ENCODE measurements at places on chromosomes 16 and 17.

GRCh38 chr17:33491871-33492481 lies 198.9 kb upstream of the ASIC2 start:
- DNase-seq, result no peak

DNA sequence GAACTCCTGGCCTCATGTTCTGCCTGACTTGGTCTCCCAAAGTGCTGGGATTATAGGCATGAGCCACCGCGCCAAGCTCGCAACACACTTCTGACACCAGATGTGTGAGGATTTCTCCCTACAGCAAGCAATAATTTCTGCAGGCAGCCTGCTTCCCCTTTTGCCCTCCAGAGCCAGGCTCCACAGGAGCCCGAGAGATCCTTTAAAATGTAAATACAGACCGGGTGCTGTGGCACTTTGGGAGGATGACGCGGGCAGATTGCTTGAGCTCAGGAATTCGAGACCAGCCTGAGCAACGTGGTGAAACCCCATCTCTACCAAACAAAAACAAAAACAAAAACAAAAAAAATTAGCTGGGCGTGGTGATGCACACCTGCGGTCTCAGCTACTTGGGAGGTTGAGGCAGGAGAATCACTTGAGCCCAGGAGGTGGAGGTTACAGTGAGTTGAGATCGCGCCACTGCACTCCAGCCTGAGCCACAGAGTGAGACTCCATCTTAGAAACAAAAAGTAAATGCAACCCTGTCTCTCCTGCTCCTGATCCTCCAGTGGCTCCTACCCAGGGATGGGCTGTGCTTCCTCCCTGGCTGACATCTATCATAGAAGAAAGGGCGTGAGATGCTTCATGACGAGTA lies 14.7 kb downstream of the C16orf96 start:
- no peak for DNase-seq

- no peak for DNase-seq
Observed at GRCh38 chr17:57948555-57949420, 6.4 kb downstream of the CUEDC1 start.

DNA sequence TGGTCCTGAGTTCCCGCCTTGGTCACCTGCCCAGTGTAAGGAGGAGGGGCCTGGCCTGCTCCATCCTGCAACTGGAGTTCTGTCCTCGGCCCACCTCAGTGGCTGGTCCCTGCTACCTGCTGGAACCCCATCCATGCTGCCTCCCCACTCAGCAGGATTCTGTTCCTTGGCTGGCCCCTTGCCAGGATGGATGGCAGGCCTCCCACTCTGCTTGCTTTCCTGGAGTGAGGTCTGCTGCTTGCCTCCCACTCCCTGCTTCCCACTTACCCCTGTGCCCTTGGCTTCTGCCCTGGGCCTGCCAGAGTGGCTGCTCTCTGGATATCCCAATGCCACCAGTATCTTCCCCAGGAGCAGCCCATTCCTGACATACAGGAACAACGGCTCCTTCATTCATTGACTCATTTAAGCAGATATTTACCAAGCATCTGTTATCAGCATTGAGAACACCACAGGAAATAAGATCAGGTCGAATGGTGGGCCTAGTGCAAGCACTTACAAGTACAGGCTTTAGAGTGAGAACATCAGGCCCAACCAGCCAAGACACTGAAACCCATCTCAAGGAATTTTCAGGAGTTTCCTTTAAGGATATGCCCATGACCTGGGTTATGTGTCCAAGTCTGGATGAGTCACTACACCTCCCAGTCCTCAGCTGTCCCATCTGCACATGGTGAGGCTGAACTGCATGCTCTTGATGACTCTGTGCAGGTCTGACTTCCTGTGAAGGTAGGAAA lies 17.0 kb upstream of the RPRML start:
- DNase-seq, result no peak

DNA sequence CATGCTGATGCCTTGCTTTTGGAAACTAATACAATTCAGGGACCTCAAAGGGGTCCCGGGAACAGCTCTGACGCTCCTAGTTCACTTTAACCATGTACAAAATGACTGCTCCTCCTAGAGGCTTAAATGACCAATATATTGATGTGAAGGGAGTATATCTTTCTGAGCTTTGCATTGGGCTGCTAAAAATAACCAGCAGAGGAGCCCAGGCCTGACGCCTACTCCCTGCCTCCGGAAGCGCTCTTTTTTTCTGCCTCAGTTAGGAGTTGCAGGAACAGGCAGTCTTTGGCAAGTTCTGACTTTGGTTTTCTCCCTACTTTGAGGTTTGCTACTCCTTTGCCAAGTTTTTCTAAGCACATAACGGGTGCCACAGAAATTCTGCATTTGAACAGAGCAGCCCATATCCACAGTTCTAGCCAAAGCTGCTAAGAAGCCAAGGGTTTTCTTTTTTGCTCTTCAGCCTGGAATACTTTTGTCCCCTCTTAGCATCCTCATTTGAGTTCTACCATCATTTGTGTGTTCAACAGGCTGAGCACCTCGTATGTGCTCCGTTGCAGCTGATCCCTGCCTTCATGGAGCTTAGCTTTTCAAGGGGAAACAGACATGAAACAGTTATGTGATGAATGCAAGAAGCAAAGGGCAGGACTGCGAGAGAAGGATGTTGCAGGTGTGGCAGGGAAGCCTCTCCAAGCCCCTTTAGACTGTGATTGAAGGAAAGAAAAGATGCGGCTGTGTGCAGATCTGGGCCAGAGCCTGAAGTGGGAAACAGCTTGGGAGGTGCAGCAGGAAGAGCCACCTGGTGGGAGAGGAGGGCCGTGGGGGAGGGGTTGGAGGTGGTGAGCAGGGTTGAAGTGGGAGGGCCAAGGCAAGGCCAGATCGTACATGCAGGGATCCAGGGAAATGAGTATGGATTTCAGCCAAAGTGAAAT lies 2.8 kb upstream of the NAGPA start:
- DNase-seq, result peak; percentile 91

- DNase-seq, result peak; percentile 75
Observed at GRCh38 chr16:68229431-68230175, 6.3 kb downstream of the ESRP2 start.

DNA sequence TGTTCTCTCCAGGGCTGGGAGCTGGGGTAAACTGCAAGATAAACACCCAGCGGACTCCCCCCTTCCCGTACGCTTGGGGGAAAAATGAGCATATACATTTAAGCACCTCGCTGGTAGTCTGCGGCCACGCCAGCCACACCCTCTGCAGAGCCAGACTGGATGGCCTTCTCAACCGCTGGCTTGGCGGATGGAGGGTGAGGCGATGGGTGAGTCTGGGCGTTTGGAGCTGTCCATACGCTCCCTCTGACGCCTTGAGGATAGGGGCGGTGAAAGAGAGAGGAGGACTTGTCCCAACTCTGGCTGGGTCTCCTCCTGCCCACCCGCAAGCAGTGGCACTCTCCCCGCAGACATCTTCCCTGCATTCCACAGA lies 1.0 kb downstream of the ITGA3 start:
- no peak for DNase-seq

DNA sequence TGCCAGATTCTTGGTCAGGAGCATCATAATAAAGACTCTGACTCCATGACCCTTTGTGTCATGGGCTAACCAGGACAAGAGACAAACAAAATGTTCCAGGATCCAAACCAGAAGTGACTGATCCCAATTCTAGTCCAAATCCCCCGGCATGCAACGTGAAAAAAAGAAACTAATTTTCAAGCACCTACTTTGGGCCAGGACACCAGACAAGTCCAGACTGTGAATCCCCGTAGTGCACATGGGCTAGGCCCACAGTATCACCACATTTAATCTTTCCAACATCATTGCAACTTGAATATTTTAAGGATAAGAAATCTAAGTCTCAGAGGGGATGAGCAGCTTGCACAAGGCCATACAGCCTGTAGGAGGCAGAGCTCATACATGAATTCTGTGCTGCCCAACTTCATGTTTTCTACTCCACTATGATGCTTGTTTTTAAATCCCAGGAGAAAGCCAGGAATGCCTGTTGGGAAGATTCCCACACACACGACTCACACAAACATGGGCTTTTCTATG lies 365.7 kb downstream of the NPIPA8 start:
- DNase-seq, result no peak

All from brain (organoid and tissue), 16 donors.